MCF 10A (cell line): ENCODE measurements at places on chromosomes 2 and 18. TPM values are rescaled to one million over a fixed set of nuclear protein-coding genes. Genes with fewer than 3 reads are reported as not detected.

GRCh38 chr2:36560726-36561125, 37.2 kb downstream of the FEZ2 start:
- DNase-seq, result no peak

DNA sequence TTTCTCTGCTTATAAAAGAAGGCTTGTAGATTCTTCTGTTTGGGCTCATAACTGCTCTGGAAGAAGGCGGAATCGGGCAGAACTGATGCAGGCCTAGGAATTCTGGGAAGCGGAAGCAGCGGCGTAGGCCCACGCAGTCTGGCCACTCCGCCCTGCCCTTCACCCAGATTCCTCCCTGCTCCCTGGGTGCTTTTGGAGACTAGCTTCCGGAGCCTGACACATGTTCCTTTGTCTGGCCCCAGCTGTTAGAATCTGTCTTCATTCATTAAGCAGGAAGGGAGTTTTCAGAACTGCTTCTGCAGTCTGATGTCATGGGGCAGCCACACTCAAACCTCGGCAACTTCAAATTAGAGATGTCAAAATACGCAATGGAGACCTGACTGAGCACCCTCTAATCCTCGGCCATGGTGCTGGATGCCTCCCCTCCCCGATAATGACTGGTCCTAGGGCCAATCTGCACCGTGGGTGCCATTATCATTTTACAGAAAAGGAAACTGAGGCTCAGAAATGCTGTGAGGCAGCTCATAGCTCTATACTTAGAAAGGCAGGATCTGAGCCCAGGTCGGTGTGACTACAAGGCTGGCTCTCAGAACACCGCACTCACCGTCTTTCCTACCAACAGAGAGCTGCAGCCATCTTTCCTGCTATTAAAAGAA, 275.7 kb downstream of the MYCN start:
- DNase-seq, result no peak

DNA sequence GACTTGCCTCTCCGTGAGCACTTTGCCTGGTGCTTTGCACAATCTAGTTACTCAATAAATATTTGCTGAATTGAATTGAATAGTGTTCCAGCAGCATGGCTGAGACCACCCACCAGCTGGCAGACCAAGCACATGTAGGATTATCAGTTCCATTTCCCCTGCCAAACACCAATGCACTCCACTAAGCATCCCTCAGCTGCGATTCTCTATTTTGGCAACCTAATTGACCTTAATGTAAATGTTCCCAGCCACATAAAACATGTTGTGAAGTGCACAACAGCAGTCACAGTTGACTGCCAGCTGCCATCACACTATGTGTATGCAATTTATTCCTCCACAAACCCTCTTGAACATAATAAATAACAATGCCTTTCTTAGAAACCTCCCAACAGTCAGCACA, 1879.4 kb upstream of the PIK3C3 start:
- DNase-seq, result no peak

- no peak for DNase-seq
Observed at GRCh38 chr2:74991977-74992376, 33.5 kb downstream of the POLE4 start.

DNA sequence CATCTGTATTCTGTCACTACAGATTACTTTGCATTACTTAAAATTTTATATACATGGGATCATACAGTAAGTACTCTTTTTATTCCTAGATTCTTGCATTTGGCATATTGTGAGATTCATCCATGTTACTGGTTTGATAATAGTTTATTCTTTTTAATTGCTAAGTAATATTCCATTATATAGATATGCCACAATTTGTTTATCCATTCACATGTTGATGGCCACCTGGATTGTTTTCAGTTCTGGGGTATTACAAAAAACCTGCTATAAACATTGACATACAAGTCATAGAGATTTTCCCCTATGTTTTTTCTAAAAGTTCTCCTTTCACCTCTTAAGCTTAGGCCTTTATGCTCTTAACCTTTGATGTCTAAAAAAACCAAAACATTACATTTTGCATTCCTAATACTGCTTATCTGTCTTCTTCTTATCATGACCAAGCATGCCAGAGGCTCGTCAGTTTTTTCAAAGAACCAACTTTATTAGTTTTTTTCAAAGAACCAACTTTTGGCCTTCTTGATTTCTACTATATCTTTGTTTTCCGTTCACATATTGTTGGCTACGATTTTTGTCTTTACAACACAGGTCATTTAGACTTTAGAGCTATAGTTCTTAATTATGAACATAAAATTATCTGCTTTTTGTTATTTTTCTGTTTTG, 86.9 kb downstream of the ATAD2B start:
- DNase-seq, result no peak

SETBP1 gene
- total RNA-seq, result 4.8 and 4.9 TPM in 2 replicates

DNA sequence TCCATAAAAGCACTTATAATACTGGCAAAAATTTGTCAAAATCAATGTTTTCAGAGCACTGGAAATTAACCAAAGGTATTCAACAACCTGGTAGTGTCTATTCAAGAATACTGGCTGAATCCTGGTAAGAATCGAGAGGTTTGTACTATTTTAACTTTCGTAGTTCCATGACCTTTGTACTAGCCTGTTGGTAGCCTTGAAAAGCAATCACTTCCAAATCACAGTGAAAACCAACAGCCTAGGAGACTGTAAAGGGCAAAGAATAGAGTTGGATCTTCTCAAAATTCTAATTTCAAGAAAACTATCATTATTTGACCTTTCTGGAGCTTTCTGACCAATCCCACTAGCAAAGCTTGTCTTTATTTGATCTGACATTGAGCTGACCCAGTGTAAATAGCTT, 64.8 kb upstream of the CCDC178 start:
- no peak for DNase-seq

SERPINB2 gene
- total RNA-seq, result 0.47 and 0.82 TPM in 2 replicates

CFAP221 gene
- total RNA-seq, result not detected in 2 replicates

DNA sequence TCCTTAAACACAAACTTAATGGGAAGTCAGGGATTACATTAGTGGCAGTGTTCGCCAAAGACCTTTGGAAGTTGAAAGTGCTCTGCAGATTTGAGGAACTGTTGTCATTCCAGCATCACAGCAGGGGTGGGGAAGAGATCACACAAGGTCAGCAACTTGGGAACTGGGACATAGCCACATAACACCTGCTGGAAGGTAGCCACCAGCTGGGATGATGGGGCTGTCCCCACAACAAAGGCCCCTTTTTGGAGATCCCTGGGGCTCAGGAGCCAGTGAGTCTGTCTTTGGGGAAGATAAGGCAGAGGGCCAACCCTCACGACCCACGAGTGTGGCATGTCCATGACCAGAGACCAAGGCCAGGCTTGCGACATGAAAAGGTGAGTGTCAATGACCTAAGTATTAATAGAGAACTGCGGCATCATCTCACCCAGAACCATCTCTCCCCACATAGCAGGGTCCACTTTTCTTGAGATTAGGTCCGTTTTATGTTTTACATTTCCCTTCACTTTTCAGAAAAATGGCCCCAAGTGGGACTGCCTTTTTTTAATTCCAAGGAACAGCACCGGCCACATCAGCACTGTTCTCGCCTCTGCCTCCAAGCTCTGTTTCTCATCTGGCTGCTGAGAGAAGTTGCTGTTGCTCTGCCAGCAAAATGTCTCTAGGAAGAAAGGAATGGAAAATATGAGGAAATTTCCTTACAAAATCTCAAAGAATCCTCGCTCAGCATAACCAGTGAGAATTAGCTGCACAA, 106.9 kb downstream of the GFPT1 start:
- DNase-seq, result no peak

DNA sequence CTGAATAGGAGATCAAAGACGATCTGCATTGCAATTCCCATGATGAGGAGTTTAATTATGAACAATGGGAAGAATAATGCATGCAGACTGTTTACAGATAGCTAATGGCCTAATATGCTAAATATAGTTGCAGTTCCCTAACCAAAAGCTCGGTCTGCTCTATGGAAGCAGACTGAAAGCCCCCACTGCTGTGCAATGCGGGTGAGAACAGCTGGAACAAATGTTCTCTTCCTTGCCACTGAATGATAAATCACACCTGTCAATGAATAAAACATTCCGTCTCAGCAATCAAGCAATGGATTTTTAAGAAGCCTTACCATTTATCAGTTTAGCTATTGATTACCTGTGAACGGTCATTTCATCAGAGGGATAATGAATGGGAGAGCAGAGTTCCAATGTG, 704.5 kb upstream of the RAB6C start:
- no peak for DNase-seq

DSC1 gene
- not detected in 2 replicates for total RNA-seq

ZNF521 gene
- not detected in 2 replicates for total RNA-seq

DNA sequence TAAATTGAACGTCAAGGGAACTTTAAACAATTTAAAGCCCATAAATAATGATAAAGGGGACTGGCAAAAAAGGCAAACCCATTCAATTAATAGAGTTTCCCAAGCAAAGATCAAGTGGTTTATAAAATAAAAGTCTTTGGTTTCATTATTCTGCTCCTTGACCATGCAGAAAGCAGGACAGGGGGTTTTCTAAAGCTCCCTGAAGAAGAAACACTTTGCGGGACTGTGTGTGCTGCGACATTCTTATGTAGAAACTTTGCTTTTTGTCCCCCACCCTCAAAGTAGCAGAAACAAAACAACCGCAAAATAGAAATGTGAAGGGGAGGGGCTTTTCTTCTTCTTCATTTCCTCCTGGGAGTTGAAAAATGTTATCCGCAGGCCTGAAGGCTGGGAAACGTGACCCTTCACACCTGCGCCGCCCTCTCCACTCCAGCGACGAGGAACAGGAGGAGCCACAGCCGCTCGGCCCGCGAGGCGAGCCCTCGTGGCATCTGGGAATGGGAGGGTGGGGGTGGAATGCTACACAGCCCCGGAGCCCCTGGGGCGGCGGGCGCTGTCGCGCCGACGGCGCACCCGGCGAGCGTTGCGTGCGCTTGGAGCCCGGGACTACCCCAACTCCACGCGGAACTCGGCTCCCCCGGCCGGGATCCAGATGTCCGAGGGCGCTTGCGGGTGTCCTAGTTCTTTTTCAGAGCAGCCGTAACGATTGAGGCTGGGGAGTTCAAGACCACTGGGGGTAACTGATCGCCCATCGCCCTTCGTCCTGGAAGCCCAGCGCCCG, 4.3 kb upstream of the GBX2 start:
- no peak for DNase-seq
